ENCODE measurements at places on chromosomes 3 and 15.

- DNase-seq: peak; percentile 87
Observed at GRCh38 chr3:46488735-46489361, 8.9 kb upstream of the RTP3 start.

DNA sequence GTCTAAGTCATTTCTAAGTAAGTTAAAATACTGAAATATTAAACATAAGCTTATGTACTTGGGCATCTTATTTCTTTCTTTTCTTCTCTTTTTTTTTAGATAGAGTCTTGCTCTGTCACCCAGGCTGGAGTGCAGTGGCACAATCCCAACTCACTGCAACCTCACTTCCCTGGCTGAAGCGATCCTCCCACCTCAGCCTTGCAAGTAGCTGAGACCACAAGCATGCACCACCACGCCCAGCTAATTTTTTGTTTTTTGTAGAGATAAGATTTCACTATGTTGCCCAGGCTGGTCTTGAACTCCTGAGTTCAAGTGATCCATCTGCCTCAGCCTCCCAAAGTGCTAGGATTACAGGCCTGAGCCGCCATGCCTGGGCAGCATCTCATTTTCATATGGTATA is 16.0 kb upstream of the ZNF710 start:
- no peak for DNase-seq

- DNase-seq: no peak
Observed at GRCh38 chr3:133157716-133158115, 119.5 kb downstream of the TMEM108 start.

GRCh38 chr3:36843065-36844051 is 79.0 kb upstream of the DCLK3 start:
- peak; percentile 17 for DNase-seq

- no peak for DNase-seq
Observed at GRCh38 chr3:193096076-193096475, 144.9 kb upstream of the PLAAT1 start.

- no peak for DNase-seq
Observed at GRCh38 chr3:98545940-98546339, 14.2 kb downstream of the GPR15 start.

- peak; percentile 39 for DNase-seq
Observed at GRCh38 chr3:149291178-149291577, 42.3 kb downstream of the TM4SF18 start.

DNA sequence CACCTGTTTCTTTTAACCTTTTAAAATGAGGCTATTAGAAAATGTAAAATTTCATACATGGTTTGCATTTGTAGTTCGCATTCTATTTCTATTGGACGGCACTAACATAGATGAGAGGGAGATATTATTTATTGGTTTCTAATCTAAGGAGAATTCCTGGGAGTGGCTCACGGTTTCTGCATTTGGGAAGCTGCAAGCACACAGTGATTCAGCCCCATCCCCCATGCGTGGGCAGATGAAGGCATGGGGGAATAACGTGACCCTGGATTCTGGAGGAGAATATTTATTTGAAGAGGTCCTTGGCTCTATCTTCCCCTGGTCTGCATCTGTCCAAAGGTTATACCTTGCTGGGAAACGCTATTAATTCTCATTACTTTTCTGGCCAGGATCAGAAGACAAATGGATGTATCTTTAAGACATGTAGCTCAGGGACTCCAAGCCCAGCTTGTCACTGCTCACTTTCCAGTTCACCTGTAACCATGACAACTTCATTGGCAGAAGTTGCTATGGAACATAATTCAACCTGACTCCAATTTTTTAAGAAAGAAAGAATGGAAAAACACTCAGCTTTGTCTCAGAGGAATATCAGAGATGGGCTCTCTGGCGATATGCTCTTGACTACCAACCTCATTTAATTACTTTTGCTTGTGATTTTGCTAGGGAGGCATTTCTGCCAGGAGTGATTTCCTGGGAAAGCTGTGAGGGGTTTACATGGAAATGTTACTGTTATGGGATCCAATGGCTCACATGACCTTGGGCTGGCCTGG is 27.2 kb upstream of the POMGNT2 start:
- no peak for DNase-seq

GRCh38 chr3:64445109-64445943 is 220.1 kb upstream of the PRICKLE2 start:
- no peak for DNase-seq

DNA sequence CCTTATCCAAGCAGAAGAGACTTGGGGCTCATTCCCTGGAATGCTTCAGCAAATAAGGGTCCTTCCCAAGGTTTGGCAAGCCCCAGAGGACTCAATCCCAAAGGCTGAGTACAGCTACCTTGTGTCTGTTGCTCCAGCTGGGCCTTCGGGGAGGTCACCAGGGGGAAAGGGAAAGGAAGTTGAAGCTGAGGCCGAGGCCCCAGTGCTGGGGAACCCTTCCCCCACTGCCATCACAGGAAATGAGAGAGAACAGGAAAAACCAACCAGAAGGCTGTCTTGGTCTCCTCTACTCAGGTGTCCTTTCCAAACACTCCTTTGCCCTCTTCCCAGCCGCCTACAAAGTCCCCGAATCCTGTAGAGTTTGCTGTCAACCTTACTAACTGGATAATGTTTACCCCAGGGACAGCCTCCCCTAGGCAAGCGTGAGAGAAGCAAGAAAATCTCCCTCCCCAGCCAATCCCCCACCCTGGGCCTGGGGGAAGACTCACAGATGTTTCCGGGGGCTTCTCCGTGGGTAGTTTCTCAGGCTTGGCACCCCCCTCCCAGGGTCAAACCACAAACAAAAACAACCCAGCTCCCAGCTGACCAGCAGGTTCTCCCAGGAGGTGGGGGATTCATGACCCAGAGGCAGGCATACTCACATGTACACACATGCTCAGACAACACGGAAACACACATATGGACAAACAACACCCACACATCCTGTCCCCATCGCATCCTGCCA is 5.5 kb downstream of the CSRNP1 start:
- no peak for DNase-seq

DNA sequence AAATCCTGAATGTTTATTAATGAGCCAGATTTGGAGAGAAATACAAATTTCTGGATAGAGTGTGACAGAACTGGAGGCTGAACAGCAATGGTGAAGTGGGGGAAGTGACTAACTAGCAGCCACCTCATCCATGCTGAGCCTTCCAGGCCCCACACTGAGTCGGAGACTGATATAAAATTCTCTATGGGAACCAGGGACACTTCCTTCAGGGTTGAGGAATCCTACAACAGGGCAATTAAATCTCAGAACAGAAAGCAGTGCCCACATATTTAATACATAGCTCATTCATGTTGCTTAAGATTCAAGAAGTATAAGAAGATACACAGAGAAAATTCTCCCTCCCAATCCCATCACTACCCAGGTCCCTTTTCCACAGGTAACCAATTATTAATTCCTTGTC is 49.3 kb downstream of the HACD2 start:
- no peak for DNase-seq

- DNase-seq: no peak
Observed at GRCh38 chr15:59298225-59298853, 74.3 kb downstream of the MYO1E start.

DNA sequence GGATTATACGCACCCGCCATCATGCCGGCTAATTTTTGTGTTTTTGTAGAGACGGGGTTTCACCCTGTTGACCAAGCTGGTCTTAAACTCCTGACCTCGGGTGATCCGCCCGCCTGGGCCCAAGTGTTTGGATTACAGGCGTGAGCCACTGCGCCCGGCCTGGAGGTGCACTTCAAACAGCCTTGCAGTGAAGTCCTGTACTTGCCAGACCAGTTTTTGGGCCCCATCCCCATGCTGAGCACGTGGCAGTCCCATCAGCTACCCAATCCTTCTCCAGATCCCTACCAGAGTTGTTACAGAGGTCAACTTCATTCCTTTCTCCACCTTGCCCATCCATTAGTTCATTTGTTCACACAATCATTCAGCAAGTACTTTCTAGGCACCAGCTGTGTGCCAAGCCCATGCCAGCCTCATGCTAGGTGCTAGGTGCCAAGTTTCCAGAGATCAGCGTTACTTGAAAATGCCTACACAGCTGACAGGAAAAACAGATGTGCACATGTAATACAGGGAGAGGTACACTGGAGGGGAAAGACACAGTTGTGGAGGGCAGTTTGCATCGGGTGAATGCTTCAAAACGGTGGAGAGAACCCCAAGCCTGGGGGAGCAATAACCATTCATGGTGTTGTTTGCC is 2.2 kb downstream of the DNAH1 start:
- no peak for DNase-seq

GRCh38 chr15:50641318-50641717 is 45.3 kb downstream of the TRPM7 start:
- DNase-seq: no peak

- DNase-seq: no peak
Observed at GRCh38 chr3:42070089-42070488, 21.1 kb upstream of the TRAK1 start.

DNA sequence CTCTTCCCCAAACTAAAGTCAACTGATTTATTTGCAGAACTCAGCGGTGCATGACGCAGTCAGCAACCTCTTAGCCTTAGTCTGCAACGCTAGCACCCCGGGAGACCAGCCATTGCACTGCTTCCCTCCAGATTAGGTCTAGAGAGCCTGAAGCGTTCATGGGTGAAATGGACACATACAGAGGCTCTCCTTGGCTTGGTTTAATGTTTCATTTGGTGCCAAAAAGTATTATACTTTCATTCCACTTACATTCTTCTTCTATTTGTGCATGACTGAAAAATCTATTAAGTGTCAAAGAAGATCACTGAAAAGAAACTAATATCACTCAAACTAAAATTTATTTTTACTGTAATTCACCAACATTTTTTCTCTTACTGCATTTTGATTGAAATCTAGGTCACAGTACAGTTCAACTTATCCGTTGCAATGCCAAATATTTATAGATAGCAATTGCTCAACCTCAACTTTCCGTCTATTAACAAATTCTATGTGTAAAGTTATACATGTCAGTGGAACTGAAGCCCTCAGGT is 116.2 kb downstream of the ROBO1 start:
- no peak for DNase-seq

DNA sequence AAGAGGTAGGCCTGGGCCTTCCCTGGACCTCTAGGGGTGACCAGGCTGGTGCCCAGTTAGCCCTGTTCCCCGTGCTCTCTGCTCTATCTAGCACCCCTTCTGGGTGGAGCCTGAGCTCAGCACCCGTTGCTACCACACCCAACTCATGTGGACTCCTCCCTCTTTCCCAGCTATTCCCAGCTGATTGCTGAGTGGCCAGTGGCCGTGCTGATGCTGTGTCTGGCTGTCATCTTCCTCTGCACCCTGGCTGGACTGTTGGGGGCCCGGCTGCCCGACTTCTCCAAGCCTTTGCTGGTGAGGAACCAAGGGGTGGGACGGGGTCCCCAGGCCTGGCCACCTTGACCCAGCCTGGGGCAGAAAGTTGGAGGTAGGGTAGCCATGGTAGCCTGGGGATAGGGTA is 6.2 kb downstream of the DISP2 start:
- no peak for DNase-seq

- DNase-seq: peak; percentile 61
Observed at GRCh38 chr3:97971679-97972567, at the start of gene RIOX2. TSS of gene RIOX2 (minus strand) at chr3:97972431. CDS start at chr3:97967593, 4,838 bp downstream.

- DNase-seq: no peak
Observed at GRCh38 chr3:35088943-35089342, 550.4 kb upstream of the ARPP21 start.

- no peak for DNase-seq
Observed at GRCh38 chr3:62809369-62809768, 65.8 kb downstream of the CADPS start.

DNA sequence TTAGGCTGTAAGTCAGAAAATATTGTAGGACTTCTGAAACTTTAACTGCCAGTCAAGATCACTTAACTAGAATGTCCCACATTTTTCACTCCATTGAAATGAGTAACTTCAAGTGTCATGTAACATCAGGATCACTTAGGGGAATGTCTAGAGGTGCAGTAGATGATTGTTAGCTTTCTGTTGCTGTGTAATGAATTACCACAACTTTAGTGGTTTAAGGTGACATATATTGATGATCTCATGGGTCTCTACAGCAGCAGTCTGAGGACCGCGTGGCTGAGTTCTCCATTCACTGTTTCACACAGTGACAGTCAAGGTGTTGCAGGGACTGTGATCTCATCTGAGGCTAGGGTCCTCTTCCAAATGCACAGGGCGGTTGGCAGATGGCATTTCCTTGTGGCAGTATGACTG is 82.7 kb downstream of the SLC25A26 start:
- DNase-seq: no peak

DNA sequence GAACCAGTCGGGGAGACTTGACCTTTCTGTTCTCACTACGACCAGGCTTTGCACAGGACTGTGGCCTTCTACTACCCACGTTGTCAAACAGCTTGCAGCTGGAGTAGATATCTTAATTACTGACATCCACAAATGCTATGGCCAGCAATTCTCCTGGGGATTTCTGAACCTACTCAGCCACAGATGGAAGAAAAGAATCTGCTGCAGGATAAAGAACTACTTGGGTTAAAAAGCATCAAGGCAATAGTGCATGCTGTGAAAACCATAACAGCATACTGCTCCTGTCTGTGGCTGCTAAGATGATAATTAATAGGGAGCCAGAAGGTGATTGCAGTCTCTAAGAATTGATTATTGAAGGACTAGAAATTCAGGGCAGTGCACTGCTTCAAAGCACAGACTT is 859.2 kb upstream of the SEMA6D start:
- DNase-seq: no peak

- DNase-seq: peak; percentile 64
Observed at GRCh38 chr15:56052395-56053045, 59.1 kb upstream of the NEDD4 start.

- DNase-seq: no peak
Observed at GRCh38 chr3:185717121-185717520, 107.7 kb downstream of the IGF2BP2 start.

DNA sequence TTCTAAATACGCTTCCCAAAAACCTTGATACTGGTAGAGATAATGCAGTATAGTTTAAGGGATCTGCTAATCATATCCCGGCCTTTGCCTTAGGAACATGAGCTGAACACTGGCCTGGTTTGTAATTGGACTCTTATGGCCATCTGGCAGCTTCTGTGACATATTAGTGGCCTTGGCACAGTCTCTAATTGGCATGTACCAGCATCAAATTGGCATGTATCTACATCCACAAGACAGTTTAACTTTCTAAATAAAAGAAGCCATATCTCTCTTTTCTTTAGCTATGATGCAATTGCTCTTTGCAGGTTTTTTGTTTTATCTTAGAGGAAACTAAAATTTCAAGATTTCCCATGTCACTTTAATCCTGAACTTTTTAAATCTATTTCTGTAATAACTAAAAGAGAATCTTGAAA is 44.6 kb upstream of the FILIP1L start:
- no peak for DNase-seq

Measured in dermis microvascular lymphatic vessel endothelial cell (primary cell).